ENCODE measurements at places on chromosomes 12 and 14.

GRCh38 chr14:90056826-90057225 is 5.0 kb upstream of the KCNK13 start:
- no peak for DNase-seq

- DNase-seq, result no peak
Measured at GRCh38 chr12:90842477-90842876, 112.5 kb downstream of the CCER1 start.

DNA sequence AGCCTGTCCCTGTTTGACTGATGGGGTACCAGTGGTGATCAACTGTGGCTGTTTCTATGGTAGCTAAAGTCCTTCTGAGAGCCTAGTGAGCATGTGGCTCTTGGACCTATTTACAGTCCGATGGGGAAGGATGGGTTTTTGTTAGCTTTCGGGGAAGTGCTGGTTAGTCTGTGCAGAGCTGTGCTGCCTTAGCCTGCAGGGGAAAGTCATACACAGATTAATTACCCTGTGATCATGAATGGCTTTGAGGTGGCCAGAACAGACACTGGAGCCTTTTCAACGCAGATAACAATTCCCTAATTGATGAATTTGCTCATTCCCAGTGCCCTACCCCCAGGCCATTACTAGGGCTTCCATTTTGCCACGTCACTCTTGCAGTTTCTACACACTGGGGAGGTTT is 99.7 kb downstream of the WSCD2 start:
- DNase-seq, result no peak

GRCh38 chr14:39877577-39878190 is 445.5 kb upstream of the FBXO33 start:
- DNase-seq, result no peak

DNA sequence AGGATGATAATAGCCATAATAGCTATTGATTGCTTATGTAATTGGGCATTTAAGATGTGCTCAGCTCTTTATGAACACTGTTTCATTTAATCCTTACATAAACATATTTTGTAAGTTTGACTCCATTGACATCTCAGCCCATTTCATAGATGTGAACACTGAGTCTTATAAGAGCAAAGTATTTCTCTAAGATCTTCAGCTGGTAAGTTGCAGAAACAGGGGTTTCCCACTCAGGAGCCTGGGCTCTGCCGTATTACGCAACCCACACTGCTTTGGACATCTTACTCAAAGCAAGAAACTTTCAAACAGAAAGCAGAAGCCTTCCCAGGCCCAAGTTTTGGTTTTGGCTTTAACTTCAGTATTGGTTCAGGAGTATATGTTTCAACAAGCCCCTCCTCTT is 705.1 kb downstream of the MED13L start:
- peak; percentile 30 for DNase-seq

DNA sequence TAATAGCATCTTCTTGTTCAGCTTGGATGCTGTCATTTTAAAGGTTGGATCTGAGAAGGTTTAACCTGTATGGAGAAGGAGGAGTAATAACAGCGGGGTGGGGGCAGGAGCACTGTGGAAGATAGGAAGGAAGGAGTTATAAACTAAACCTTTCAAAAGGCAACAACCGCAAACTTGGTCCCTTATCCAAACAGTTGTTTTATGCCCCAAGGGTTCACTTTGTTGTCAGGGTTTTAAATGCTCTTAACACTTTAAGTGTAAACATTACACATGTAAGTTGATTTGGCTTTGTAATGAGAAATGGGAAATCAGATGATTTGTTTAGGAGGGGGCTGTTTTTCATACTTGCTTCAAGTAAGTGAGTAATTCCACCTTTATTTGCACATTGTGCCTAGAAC is 3.0 kb downstream of the NPAS3 start:
- DNase-seq, result no peak

DNA sequence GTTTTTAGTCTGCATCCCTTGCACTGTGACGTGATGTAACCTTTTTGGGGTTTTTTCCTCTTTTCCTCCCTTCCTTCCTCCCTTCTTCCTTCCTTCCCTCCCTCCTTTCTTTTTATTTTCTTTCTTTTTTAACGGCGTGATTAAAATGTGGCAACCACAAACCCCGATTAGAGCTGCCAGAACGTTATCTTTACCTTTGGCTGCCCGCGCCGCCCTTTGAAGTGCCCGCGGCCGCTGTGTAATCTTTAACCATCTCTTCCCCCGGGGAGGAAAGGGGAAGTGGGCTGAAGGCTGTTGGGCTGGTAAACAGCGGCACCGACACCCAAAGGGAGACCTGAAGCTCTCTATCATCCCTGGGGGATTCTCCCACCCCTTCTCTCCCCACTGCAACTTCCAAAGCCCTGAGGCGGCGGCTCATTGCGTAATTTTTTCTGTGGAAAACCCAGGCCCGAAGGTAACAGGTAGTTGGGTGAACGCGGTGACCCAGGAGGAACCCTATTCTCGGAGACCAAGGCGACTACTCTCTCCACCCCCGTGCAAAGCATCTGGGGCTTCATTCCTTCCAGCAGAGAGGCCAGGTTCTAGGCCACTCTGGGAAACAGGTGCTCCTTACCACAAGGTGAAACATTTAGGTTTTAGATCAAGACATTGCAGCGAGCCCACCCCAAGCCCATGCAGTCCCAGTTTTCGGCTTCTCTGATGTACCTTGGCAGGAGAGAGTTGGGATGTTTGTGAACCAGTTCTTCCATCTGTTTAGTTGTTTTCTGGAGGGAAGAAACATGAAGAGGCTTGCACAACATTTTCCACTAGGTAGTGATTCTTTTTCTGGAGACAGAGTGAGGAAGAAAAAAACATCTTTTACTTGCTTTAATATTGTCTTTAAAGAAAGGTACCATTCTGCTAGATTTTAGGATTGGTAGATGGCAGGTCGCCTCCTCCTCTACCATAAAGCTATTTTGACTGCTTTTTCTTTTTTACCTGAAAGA is 1.5 kb downstream of the LGR5 start:
- no peak for DNase-seq

- no peak for DNase-seq
Measured at GRCh38 chr14:88323086-88323522, at the start of gene KCNK10. TSS of gene KCNK10 (minus strand) at chr14:88323269. CDS start at chr14:88322798, 471 bp downstream.

GRCh38 chr14:91873471-91874415 is 6.4 kb upstream of the TC2N start:
- DNase-seq, result peak; percentile 37

DNA sequence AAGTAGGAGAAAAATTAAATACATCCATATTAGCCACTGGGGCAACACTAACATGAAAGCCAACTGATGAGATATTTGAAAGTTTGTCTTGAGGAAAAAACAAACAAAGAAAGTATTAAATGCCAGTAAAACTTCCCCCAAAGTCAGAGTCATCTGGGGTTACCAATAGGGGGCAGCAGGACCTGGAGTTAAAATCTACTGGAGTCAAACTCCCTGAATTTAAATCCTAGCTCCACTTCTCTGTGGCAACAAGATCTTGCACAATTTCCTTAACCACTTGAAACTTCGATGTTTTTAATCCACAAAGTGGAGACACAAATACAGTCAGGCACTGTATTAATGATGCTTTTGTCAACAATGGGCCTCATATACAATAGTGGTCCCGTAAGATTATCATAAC is 14.4 kb downstream of the PLEKHG7 start:
- no peak for DNase-seq

DNA sequence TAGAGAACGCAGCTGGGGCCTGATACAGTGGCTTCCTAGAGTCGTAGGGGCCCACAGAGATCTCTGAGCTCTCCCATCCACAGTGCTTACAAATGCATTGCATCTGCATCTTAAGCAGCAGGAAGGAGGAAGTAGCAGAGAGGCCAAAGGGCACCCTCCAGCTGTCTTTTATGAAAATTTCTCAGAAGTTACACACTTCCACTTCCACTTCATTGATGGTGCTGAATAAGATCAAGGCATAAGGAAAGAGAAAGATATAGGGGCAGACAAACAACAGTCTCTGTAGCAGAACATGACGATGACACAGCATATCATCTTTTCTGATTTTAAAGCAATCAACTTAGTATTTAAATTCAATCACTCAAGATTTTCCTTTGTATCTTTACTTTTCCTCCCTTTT is 51.6 kb upstream of the ABCC9 start:
- DNase-seq, result no peak

DNA sequence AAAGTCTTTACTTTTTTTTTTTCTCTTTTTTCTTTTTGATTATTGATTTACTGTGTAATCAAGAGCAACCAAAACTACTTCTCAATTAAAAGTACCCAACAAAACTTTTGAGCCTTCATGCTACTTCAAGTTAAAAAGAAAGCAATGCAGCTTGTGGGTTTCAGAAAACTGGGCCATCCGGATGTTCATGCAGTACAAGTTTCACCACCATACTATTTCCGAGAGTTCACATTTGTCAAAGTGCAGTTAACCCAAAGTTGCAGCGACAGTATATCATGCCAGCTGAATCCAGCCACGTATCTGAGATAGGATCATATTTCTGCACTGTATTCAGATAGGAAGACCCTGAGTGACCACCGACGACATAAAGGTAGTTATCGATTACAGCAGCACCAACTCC is 33.0 kb downstream of the KLHL28 start:
- no peak for DNase-seq

GRCh38 chr12:42396473-42397259 is 70.7 kb downstream of the PPHLN1 start:
- no peak for DNase-seq

- no peak for DNase-seq
Measured at GRCh38 chr12:54509617-54510016, 12.1 kb downstream of the NCKAP1L start.

- no peak for DNase-seq
Measured at GRCh38 chr12:20722142-20722541, 27.0 kb downstream of the SLCO1C1 start.

DNA sequence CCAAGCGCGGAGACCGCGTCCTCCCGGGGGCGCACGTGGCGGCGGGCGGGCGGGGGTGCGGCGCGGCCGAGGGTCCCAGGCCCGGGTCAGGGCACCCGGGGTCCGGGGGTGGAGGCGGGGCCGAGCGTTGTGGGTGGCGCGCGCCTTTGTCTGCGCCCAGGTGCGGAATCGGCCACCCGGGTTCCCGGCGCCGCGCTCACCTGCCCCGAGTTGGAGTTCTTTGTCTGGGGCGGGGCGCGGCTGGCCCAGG is 50.1 kb downstream of the LRCOL1 start:
- no peak for DNase-seq

DNA sequence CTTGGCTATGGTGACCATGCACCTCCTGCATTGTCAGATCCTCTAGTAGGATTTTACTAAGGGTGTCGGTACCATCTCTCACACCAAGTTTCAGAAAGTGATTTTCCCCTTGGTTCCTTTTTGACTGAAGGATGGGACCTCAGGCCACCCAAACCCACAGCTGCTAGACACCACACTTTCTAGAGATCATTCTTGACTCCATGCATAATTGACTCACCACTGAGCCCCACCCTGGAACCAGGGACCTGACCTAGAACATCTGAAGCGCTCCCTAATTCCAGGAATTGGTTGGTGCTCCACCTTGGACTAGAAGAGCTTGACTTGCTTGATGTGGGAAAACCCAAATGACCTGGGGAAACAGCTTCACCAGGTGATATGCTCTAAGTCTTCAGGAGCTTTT is 206.8 kb upstream of the EGLN3 start:
- DNase-seq, result no peak

DNA sequence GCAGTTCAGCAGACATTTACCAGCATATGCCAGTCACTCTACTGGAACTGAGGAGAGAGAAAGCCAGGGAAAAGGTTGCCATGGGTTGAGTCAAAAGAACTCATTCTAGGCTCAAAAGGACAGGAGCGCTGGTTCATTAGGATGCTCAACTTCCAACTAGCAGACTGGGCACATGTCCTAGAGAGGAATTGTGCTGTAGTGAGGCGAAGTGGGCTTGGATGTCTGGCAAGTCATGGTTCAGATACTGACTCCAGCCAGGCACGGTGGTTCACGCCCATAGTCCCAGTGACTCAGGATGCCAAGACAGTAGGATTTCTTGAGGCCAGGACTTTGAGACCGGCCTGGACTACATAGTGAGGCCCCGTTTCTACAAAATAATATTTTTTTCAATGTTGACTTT is 281.5 kb downstream of the CACNA1C start:
- DNase-seq, result no peak

DNA sequence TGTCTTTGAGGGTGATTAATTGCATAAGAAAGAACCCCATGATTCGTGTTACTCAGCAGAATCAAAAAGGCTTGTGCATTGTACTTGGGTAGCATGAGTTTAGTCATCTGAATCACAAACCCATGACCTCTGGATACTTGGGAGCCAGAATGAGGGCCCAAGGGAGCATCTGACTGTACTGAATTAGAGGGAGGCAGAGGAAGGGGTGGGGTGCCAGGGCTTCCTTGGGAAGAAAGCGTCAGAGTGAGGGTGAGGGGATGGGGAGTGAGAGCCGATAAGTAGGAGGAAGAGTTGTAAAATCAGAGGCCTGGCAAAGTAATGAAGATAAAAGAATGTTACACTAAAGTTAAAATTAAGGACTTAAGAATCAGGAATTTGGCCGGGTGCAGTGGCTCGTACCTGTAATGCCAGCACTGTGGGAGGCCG is 29.8 kb downstream of the GPRC5D start:
- no peak for DNase-seq

- no peak for DNase-seq
Measured at GRCh38 chr12:84150201-84150600, 762.4 kb downstream of the SLC6A15 start.

GRCh38 chr14:53962953-53963319 is 6.3 kb upstream of the BMP4 start:
- DNase-seq, result no peak

GRCh38 chr12:90268574-90268973 is 559.9 kb upstream of the ATP2B1 start:
- DNase-seq, result no peak

DNA sequence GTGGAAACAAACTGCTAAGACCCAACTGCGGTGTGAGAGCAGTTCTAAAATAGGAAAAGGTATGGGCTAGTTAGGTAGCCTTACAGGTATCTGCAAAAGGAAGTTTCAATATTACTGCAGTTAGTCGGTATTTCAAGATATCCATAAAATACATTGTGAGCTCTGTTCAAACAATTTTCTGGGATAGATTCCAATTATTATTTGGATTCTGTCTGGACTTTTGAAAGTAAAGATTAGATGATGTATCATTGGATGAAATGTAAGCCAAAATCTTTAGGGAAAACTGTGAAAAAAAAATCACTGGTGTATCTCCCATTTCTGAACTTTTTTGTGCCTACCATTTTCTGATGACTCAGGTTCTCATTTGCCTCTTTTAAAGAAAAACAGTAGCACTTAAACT is 621.6 kb downstream of the CCER1 start:
- DNase-seq, result no peak

GRCh38 chr12:103523771-103524170 is 28.0 kb upstream of the C12orf42 start:
- DNase-seq, result no peak

GRCh38 chr14:49950275-49951228 is 57.7 kb downstream of the ARF6 start:
- DNase-seq, result no peak

- no peak for DNase-seq
Measured at GRCh38 chr12:3712209-3712992, 40.5 kb downstream of the CRACR2A start.

GRCh38 chr12:54385251-54385914 is 850 bp upstream of the ZNF385A start:
- no peak for DNase-seq

GRCh38 chr14:95713596-95714371 is at the start of gene TCL1A:
TSS of gene TCL1A (minus strand) at chr14:95714125. CDS start at chr14:95714066, 59 bp downstream.
- DNase-seq, result no peak

GRCh38 chr12:129127771-129128170 is 274.5 kb downstream of the GLT1D1 start:
- no peak for DNase-seq

Measured in GM12891 (cell line).